Globus pallidus (tissue), 1 donor: ENCODE measurements at places on chromosomes 3 and 15.

DNA sequence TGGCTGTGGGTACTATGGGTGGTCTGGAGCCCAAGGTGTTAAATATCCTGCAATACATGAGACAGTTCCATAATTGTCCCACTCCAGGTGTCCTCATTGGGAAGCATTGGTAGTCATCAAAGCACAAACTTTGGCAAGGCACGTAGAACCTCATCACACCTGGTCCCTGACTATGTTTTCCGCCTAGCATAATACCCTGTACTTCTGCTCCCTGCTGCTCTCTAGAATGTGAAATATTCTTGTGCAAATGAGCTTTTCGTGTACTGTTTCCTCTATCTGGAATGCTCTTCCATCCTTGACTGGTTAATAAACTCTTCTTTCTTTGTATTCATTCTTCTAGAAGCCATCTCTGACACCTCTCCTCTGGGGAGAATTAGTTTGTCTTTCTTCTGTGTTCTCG is 103.2 kb downstream of the EBLN2 start:
- no peak for DNase-seq

GRCh38 chr3:852033-852432 is 240.8 kb upstream of the CNTN6 start:
- peak; percentile 3 for DNase-seq

DNA sequence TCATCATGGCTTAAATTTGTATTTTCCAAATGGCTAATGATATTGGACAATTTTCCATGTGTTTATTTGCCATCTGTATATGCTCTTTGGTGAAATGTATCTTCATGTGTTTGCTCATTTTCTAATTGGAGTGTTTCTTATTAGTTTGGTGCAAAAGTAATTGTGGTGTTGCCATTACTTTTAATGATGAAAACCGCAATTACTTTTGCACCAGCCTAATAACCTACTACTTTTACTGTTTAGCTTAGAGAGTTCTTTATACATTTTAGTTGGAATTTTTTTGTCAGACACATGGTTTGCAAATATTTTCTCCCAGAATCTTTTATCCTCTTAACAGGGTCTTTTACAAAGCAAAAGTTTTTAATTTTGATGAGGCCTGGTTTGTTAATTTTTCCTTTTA is 141.0 kb upstream of the AGTR1 start:
- no peak for DNase-seq

DNA sequence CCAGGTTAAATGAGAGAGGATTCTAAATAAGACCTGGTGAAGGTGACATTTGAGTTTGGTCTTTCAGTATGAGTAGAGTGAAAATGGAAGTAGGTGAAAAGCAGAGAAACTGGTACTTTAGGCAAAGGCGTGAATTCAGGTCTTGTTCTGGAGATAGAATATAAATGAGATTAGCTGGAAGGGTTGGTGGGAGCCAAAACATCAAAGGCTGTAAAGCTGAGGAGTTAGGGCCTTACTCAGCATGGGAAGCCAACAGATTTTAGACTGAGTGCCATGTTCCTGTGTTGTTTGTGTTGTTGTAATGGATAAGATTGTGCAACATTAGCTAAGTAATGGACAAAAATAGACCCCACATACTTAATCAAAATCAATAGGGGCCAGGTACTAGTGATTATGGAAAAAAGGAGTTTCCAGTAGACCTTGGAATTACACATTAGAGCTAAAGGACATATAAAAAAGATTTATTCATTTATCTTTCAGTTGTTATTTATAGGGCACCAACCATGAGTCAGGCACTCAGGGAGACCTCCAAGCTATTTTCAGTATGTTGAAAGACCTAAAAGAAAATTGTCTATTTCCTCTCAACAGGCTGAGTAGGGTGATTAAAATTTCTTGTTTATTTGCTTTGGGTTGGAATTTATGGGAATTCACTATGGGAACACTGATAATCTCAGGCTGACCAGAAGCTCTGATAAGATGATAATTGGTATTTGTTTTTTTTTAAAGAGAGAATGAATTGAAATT is 20.8 kb downstream of the ARL14 start:
- DNase-seq = no peak

GRCh38 chr15:82056958-82057823 is 11.4 kb upstream of the MEX3B start:
- DNase-seq = no peak

DNA sequence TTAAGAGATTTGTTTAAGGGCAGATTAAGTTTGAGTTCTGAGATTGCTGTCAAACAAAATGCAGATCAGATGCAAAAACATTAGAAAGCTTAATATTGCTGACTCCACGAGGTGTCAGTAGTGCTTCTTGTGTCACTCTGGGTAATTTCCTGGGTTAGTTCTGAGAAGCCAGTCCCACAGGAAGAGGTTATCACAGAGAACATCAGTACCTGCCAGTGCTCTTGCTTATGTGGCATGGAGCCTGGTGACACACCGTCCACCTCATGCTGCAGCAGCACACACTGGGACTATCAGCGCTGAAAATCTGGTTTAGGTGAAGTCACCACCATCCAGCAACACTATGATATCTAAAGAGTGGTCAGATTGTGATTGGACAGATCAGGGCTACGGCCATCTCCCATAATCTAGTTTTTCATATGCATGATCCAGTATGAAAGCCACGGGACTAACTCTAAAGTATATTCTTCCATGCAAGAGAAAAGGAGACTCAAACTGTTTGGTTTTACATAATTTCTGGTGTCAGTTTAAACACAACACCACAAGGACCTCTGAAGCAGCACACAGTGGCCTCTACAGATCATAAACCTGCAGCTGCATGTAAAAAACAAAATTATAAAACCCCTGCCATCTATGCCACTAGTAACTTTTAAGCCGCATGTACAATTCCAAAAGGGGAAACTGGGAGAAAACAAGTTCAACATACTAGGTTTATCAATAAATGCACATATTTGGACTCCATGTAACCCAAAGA is 36.1 kb upstream of the MYO5C start:
- DNase-seq = peak; percentile 66

GRCh38 chr15:83810110-83810509 is 156.2 kb downstream of the ADAMTSL3 start:
- DNase-seq = no peak

DNA sequence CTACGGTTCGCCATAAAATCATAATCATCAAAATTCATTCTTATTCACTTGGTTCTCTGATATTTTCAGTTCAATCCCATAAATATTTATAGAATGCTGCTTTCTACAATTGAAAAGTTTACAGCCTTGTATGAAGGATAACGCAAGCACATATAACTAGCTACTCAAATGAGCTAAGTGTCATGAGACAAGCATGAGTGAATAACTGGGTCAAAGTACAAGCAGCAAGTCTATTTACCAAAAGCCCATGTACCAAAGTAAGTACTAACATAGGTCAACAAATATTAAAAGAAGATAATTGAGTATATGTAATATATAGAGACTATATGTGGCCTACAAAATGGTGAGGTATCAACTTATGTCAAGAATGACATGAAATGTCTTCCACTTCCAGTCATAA is 596.6 kb downstream of the GBE1 start:
- no peak for DNase-seq

DNA sequence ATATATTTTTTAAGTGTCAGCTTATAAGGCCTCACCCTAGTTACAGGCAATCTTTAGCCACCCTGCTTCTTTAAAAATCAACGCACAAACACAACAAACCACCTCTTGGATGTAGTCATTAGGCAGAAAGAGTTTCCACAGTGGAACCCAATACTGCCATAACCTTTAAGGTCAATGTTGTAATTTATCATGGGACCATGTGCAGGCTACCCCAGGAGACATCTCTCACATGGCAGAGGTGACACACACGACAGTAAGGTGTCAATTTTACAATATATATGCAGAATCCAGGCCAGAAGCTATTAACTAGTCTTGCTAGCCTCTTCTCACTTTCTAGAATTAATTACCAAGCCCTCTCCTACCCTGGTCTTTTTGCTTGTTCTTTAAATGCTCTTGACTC is 336.5 kb downstream of the MAGI1 start:
- DNase-seq = no peak

DNA sequence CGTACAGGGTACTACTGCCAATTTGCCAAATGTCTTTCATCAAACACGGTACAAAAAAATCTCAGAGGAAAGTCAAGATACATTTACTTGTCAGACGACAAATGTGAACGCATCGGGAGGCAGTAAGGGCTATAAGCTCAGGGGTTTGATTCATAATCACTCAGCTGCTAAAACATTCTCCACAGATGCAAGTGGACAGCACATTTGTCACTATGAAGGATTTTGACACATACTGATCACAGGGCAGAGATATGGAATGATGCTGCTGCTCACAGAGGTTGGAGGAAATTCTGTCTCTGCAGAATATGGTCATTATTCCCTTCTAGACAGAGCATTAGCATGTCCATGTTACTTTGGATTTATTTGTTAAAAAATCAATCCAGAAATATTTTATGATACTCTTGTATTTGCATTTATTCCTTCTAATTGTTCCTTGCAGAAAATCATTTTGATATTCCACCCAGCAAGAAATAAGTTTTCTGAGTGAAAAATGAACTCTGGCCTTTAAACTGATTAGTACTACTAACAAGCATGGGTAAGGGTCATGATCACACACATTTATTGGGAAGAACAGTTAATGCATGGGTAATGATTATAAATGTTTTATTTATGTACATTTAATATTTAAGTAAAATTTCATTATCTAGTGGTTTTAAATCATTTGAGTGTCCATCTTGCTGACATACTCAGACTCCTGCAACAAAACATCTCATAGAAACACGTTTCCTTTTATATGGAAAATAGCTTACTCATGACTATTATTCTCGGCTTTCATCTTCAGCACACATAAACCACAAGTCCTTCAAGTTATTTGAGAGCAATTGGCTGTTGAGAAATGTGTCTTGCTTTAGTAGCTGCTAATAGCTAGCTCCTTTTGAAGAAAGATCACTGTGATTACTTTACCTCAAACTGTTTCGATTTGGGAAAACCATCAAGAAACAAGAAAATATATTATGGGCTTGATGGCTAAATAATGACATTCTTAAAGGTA is 559.3 kb downstream of the MECOM start:
- no peak for DNase-seq

- DNase-seq = no peak
Observed at GRCh38 chr3:126501736-126502135, 15.8 kb downstream of the UROC1 start.

DNA sequence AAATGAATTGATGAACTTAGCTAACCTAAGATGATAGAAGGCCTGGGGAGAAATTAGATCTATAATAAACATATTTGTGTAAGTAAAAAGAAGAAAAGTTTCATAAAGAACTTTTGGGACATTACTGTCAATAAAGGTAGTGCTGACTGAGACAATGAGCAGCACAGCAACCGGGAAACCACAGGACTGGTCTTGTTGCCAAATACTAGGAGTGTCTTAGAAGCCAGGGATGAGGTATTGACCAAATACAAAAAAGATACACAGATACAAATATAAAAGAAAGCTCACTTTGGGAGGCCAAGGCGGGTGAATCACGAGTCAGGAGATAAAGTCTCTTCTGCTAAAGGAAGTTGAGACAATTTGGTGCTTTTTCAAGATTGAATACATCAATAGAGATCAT is 362.4 kb upstream of the ZNF385D start:
- DNase-seq = no peak

DNA sequence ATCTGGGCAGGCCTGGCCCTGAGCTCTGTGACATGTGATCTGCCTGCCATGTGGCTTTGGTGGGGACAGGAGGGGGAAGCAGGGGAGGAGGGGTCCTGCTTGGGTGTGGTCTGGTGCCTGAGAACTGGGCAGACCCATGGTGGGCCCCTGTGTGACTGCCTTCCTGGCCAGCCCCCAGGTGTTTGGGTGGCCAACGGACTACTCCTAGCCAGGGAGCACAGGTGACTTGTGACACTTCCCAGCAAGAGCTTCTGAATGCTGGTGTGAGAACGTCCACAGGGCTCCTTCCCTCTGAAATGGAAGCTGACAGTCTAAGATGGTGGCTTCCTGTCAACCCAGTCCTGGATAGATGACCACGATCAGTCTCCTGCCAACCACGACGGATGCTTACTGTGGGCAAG is 136.1 kb upstream of the MEF2A start:
- no peak for DNase-seq

GRCh38 chr3:108862865-108863798 is 40.5 kb downstream of the TRAT1 start:
- no peak for DNase-seq

DNA sequence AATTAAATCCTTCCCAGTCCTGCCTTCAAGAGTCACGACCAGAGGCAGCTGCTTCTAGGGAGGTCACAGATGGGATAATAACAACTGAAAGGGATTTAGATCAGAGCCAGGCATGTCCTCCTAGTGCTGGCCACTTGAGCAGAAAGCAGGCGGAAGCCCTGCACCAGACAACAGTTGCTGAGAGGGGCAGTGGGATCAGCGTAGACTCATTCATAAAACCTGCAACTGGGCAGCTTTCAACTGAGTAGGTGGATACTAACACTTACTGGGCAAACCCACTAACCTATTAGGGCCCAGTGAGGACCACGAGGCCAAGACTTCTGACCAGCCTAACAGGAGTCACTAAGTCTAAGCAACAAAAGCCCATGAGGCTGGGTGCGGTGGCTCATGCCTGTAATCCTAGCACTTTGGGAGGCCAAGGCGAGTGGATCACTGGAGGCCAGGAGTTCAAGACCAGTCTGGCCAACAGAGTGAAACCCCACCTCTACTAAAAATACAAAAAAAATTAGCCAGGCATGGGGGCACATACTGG is 67.0 kb downstream of the DAPK2 start:
- DNase-seq = no peak

DNA sequence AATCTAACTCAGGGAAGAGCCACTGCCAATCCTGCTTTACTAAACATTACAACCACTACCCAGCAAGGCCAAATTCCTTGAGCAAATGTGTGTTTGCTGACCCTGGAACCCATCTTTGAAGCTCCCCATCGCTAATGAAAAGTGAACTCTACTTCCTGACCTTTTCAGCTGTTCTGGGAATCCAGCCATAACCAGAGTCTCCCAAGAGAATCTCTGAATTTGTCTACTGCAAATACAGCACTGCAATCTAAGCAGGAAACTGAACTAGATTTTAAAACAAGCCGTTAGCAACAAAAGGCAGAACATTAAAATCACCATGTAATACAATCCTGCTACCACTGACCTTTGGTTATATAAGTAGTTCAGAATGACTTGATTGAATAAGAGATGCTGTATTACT is 309.2 kb downstream of the MAGI1 start:
- peak; percentile 26 for DNase-seq

DNA sequence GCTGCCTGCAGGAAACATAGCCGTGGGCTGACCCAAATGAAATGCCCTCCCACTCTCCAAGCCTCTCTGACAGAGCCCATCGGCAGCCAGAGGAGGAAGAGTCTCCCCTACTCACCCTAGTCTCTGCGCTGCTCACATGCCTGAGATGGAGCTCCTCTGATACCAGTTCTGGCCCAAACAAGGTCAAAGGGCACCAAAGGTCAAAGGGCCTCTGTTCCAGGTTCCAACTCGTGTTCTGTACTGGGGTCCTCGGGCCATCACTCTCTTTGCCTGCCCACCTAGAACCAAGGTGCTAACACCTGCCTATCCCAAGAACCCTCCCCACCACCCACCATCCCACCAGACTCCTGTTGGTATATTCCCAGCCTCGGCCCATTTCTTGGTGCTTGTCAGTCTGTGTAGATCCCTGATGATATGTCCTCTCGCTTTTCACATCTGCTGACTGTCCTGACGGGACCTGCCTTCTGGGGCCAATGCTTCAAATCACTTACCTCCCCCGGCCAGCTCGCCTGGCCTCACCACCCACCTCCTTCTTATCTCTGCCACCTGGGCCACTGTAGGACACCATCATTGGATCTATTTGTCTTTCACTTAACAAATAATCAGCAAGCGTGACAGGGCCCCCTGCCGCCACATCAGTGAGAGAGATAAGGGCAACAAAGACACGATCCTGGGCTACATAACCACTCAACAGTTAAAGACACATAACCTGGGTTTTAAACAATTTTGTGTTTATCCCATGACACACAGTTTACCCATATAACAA is 90.4 kb downstream of the SRGAP3 start:
- DNase-seq = no peak
